Astrocyte (in vitro differentiated cells and primary cell): ENCODE measurements at places on chromosomes 4 and X. TPM values are rescaled to one million over a fixed set of nuclear protein-coding genes. Genes with fewer than 3 reads are reported as not detected.

The RAI2 gene
- 0.50 and 0.66 TPM in 2 replicates for total RNA-seq

The FAM47E gene
- 0.54 and 0.84 TPM in 2 replicates for total RNA-seq

The FAM47A gene
- total RNA-seq = not detected in 2 replicates

The DUX4 gene
- not detected in 2 replicates for total RNA-seq

- DNase-seq = no peak
Observed at GRCh38 chr4:172656055-172656454, 512.6 kb upstream of the GALNT7 start.

DNA sequence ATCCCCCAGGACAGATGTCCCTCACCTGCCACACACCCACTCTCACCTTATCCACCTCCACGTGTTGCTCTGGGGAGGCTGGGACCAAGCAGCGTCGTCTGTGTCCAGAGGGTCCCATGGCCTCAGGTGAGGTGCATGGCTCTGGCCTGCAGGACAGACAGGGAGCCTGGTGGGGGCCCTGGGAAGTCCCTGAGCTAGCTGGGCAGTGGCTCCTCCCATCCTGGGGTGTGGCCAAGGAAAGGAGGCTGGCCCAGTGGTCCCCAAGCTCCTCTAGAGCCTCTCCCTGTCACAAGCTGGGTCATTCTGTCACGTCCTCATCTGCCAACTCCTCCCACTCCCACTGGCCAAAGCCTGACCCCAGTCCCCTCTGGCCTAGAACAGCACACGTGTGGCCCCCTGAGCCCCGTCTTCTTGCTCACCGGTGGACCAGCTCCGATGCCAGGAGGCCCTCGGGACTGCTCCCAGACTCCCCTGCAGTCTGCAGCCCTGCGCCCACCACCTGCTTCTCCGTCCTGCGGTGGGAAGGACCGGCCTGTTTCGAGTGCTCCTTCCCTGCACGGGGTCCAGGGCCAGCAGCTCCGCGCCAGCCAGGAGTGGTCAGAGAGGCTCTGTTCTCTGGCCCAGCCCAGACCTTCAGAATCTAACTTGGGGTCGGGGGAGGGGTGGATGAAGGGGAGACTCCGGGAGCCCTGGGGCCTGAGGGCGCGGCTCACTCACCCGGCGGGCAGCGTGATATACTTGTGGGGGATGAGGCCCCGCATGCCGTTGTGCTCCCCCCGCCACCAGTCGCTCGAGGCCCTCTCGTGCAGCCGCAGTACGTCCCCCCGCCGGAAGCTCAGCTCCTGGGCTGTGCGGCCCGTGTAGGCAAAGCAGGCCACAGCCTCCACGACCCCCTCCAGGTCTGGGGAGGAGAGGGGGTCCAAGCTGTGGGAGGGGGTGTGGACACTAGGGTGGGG lies 4.8 kb downstream of the AVPR2 start:
- DNase-seq = no peak
